ENCODE measurements at places on chromosomes 3 and 15. TPM values are rescaled to one million over a fixed set of nuclear protein-coding genes. Genes with fewer than 3 reads are reported as not detected.

The TRAT1 gene
- total RNA-seq: not detected

- no peak for DNase-seq
These were observed 420.5 kb downstream of the EPHB1 start for GRCh38 chr3:135215516-135215915.

GRCh38 chr3:142433110-142433509 is 14.7 kb downstream of the XRN1 start:
- no peak for DNase-seq

DNA sequence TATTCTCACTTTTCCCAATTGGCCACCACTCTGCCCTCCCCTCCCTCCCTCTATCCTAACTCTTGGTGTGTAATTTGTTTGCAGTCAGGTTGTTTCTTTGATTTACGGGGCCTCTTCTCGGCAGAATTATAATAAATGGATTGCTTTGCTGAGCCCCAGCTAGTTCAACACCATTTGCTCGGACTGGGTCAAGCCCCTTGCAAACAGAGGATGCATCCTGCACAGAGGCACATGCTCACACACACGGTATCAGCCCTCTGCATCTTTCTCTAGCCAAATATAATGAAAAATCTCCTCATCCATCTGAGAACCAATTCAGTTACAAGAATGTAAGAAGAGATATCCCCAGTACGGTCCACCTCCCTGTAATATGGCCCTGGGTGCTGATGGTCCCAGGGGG is 97.7 kb downstream of the EPHB1 start:
- no peak for DNase-seq

Data from H7 (cell line).